Activated CD4-positive, alpha-beta T cell treated with anti-CD3 and anti-CD28 coated beads for 24 hours (primary cell): ENCODE measurements at places on chromosomes 5 and 9.

DNA sequence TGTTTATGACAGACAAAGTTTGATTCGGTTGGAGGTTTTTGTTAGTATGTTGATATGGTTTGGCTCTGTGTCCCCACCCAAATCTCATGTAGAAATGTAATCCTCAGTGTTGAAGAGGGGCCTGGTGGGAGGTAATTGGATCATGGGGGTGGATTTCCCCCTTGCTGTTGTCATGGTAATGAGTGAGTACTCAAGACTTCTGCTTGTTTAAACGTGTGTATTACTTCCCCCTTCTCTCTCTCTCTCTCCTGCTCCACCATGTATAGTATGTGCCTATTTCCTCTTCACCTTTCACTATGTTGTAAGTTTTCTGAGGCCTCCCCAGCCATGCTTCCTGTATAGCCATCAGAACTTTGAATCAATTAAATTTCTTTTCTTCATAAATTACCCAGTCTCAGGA, 415.1 kb downstream of the HCN1 start:
- no peak for DNase-seq

DNA sequence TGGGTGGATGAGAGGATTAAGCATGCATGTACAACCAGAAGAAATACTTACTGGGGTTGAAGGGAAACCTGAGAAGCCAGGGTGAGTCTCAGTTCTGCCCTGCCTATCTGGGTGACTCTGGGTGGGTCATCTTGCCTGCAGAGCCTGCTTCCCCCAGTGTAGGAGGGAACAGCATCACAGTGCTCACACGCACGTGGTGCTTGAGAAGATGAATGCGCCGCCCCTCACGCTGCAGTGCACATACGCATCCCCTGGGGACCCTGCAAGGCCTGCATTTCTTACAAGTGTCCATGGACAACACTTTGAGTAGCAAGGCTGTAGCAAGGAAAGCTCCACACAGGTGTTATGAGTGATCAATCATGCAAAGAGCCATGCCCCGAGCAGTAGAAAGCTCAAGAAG, 18.7 kb upstream of the GABBR2 start:
- no peak for DNase-seq

GRCh38 chr5:59351076-59351794, 542.3 kb downstream of the PDE4D start:
- DNase-seq: no peak

DNA sequence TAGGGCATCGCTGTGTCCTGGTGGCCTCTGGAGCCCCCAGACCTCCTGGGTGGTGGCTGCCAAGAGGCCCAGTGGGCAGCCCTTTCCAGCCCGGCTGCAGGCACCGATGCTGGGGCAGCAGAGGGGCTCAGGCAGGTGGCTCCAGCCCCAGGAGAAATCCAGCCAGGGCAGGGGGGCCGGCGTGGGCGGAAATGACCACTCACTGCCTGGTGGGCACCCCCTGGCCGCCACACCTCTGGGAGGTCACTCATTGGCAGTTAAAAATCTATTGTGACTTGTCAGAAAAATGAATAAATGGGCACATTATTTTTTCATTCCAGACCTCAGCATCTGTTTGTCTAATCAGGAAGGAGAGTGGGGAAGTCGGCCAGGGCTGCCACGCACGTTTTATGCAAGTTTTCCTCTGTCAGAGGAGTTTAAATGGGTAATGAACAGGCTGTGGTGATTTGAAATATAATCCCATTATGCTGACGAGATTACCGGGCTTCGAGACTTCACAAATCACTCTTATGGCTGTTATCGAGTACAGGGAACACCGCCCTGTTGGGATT, 171.9 kb downstream of the GAPVD1 start:
- no peak for DNase-seq

DNA sequence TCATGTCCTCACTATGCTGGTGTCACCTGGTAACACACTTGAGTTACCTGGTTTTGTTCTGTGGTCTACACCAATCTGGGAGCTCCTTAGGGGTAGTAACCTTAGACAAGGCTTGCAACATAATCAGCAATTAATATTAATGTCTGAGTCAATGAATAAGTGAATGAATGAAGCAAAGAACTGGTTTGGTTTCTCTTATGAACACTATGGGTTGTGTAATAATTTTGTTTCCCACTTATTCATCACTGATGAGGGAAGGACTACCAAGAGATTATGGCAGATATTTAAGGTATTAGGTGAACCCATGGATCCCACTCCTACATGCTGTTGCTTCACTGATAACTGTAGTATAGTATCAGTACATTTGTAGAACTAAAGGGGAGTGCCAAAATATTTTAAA, 116.0 kb downstream of the SLC12A2 start:
- DNase-seq: no peak

- DNase-seq: no peak
Observed at GRCh38 chr9:136011376-136011702, 50.2 kb upstream of the UBAC1 start.

- no peak for DNase-seq
Observed at GRCh38 chr9:118575341-118576070, 793.7 kb downstream of the BRINP1 start.

GRCh38 chr5:177448244-177448950, 1.8 kb downstream of the PRR7 start:
- no peak for DNase-seq

DNA sequence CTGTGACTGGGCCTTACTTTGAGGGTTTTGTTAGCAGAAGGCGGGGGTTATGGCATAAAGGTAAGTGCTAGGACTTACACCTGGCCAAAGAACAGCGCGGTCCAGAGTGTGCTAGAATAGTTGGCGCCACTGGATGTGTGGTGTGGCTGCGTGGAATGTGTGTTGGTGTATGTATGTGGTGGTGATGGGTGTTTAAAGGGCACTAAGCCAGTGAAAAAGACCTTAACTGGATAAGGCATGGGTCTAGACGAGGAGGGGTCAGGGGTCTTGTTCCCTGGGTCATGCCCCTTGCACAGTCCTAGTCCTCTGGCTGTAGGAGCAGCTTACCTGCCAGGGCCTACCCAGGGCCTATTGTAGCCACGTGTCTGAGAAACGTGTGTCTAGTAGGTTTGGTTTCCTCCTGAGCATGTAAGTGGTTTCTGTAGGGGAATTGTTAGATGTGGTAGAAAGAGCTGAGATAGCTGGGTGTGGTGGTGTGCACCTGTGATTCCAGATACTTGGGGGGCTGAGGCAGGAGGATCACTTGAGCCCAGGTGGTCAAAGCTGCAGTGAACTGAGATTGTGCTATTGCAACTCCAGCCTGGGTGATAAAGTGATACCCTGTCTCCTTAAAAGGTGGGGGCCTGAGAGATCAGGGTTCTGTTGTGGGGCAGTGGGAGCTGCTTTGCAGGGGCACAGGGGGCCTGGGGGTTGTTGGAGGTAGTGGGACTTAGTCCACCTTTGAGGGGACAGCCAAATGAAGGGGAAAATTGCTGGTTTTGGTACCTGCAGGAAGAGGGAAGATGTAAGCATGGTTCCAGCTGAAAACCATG, 55.2 kb downstream of the HSPA4 start:
- DNase-seq: no peak

GRCh38 chr9:68458918-68459317, 81.8 kb downstream of the TMEM252 start:
- DNase-seq: no peak

DNA sequence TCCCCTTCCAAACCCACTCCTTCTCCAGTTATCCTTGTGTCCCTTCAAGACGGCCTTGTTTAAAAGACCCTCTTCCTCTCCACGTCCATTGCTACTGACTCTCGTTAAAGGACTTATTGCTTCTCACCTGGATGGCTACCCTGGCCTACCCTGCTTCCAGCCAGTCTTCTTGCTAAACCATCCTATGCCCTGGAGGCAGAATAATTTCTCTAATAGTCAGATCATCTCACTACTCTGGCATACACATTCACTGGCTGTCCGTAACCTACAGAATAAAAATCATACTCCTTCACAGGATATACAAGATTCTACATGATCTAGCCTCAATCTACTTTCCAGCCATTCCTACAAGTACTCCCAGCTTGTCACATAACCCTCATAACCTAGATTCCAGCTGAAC, 92.6 kb downstream of the TRPM6 start:
- DNase-seq: no peak

DNA sequence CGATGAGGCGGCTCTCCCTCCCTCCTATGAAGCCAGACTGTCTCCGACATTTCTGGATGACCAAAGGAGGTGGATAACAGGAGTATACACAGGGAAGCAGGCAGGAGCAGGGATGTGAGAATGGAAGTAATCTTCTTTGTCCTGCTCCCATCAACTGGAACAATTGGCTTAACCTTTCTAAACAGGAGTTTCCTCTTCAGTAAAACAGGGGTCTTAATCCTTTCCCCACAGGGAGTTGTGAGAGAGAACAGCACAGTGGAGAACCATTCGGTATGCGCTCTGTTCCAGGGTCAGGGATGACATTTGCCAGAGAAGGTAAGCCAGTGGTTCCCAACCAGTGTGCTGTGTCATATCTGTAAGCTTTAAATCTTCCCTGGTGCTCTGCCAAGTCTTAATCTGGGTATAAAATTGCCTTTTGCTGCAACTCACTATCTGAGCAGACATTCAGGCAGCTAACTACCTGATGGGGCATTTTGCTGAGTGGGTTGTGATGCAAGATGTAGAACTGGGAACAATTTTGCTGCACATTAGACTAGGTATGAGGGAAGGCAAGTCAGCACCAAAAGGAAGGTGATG, 294.8 kb upstream of the KIF2A start:
- DNase-seq: no peak

DNA sequence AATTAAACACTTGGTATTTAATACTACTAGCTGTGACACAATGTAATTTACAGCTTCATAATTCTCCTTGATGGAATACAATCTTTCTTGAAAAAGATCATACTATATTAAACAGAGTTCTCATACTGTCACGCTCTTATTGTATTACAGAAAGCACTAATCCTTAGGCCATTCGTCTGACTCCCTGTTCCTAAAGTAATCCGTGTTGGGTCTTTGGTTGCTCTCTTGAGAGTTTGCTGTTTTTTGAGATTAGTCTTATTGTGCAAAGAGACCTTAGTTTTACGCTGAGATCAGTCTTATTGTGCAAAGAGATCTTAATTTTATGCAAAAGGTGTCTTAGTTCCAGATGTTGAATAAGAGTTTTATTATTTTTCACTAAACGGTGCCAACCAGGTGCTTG, 190.6 kb downstream of the ISL1 start:
- no peak for DNase-seq

- no peak for DNase-seq
Observed at GRCh38 chr9:116543731-116544400, 143.2 kb upstream of the TRIM32 start.

- DNase-seq: no peak
Observed at GRCh38 chr5:42351956-42352355, 71.3 kb upstream of the GHR start.
